Ovary (tissue), 10 donors: ENCODE measurements at places on chromosomes 2 and 18.

DNA sequence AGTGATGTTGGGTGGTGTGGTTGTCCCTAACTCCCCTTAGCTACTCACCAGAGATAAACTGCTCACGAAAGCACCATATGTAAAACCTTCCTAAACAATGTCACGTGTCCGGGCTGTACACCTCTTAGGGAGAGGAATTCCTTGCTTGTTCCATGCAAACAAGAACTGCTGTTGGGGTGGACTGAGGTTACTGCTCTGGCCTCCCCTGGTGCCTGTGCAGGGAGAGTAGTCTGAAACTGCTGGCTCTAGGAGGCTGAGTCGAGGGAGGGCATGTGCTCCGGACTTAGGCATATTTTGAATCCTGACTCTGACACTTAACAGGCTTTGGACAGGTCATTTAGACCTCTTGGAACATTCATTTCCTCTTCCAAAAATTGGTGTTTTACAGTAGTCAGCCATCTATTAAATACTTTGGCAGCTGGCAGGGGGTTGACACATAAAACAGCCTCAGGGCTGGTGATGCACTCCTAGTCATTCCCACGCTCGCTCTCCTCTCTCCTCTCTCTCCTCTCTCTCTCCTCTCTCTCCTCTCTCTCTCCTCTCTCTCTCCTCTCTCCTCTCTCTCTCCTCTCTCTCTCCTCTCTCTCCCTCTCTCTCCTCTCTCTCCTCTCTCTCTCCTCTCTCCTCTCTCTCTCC, 10.6 kb downstream of the THNSL2 start:
- DNase-seq, result no peak

GRCh38 chr2:190173392-190173791, 110.9 kb upstream of the MSTN start:
- DNase-seq, result no peak

DNA sequence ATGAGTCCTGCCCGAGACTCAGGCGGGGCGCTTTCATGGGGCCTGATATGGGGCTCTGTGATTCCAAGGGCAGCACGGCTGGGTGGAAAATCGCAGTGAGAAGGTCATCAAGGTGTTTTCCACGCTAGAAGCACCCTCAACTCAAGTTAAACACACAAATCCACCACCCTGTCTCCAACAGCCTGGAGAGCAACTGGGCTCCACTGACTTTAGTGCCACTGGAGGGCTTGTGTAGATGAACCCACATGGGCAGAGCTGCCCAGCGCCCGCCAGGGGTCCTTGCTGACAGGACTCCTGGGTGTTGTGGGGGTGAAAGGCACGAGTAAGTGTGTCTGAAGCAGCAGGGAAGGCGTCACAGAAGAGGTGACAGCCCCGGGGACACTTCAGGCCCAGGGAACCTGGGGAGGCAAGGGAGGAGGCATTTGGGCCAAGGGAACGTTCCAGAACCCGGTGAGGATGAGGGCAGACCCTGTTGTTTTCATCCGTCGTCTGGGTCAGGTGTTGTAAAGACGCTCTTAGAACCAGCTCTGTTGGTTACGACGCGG, 51.8 kb upstream of the CTDP1 start:
- DNase-seq, result no peak

DNA sequence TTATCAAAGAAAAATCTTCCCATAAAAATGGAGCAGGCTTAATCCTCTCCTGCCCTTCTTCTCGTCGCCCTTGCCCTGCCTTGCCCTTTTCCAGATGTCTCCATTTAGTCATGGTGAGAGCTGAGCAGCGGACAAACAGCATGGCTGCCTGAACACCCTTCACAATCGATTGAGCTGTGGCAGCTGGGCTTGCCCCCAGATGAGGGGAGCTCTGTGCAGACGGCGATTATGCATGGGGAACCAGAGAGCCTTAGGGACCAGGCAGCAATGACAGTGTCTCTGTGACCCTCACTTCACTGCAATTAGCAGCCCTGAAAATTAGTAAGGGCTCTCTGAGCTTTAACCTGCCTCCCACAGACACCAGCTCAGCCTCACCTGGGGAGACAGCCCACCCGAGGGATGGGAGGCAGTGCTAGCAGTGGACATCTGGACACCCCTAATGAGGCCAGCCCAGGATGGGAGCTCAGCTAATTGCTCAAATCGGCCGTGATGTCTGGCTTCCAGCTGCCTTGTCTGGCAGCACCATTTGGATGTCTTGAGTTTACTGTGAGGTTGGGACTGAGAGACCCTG, 365.7 kb downstream of the TNS1 start:
- DNase-seq, result no peak

DNA sequence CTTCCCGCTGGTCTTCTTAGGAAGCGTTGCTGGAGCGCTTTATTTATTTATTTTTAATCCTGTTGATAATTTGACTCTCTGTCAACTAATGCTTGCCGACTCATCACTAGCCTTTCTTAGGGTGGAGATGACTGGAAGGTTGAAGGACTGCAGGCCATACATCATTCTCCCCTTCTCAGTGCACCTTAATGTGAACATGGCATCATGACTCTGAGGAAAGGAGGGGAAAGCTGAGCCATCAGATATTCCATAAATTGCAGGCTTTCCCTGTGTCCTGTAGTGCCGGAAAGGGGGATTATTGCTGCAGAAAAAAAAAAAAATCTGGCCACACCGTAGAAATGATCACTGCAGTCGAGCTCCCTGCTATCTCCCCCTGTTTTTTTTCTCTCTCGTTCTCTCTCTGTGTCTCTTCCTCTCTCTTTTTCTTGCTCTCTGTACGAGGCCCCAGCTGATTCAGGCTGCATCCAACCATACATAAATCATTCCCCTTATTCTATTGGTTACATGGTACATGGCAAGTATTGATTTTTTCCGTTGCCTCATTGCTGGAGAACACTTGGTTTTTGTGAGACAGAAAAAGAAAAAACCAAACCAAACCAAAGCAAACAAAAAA, 125.8 kb upstream of the EFEMP1 start:
- DNase-seq, result no peak

DNA sequence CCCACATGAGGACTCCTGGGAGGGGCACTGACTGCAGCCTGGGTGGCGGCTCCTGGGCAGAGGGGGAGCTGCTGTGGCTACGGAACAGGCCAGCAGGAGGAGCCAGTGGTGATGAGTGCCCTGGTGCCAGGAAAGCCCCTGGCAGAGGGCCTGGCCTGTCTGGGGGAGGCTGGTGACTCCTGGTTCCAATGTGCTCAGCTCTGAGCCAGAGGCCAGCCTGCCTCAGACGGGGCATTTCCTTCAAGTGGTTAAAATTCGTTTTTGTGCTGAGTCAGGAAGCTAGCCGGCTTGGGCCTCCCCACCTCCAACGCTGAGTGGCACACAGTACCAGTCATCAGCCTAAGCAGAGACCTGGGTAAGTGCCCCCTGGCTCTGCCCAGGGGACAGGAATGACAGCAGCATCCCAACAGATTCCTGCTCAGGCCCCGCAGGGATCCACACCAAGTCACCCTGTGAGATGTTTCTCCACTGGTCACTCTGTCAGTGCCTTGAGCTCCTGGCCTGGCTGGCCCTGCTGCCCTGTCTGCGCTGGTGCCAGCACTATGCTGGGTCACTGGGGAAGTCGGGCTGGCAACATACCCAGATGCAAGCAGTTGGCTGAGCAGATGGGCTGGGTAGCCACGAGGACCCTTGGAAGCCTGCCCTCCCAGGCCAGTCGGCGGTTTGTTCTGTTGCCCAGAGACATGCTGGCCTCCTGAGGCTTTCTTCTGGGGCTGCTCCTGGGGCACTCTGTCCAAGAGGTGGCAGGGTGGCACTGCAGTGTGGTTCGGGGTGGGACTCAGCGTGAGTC, 7.1 kb upstream of the KLF11 start:
- no peak for DNase-seq

DNA sequence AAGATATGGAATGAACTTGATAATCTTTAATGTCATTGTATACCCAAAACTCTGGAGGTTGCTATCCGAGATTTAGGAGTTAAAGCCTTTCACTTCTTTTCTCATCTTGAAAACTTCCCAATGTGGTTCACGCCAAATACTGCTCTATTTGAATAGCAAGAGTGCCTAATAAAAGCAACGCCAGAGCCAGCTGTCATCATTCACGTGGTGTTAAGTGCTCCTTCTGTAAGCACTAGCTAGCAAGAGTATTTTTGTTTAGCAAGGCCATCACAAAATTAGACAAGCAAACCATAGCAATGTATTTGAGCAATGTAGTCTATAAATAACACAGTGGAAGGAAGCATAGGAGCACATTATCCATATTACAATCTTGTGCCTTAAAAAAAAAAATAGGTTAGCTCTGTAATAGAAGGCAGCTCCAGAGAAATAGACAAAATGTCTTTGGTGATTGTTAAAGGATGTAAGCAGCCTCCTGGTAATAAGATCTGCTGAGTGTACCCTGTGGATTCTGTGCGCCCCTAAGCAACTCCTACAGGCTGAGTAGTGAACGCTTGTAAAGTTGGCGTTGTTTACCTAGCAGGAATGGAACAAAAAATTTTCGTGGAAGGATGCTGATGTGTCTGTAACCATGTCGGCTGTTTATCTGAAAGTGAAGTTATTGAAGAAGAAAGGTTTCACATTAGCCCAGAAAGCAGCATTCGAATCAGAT, 518.0 kb downstream of the CNTNAP5 start:
- DNase-seq, result no peak

- no peak for DNase-seq
Observed at GRCh38 chr2:80053522-80054345, 250.8 kb downstream of the LRRTM1 start.

DNA sequence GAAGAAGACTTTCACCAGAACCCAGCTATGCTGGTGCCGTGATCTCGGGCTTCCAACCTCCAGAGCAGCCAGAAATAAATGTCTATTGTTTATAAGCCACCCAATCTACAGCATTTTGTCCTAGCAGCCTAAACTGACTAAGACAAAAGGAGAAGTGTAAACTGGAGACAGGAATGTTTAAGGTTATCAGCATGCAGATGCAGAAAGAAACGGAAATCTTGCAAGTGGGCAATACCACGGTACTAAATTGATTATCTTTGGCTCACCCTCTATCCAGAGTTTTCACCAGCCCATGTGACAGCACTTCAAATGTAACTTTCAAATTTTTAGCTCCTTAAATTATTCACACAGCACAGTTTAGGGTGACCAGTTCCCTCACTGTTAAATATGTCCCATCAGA, 5.7 kb upstream of the CAPN14 start:
- DNase-seq, result no peak

- DNase-seq, result peak; percentile 23
Observed at GRCh38 chr2:127097841-127098651, 8.9 kb downstream of the BIN1 start.

GRCh38 chr2:207107551-207107950, 58.2 kb downstream of the KLF7 start:
- no peak for DNase-seq

GRCh38 chr2:120914839-120915521, 179.3 kb downstream of the GLI2 start:
- DNase-seq, result peak; percentile 92

GRCh38 chr2:41432459-41432858, 615.4 kb upstream of the PKDCC start:
- no peak for DNase-seq

GRCh38 chr2:134522496-134523455, 196.0 kb downstream of the TMEM163 start:
- no peak for DNase-seq

DNA sequence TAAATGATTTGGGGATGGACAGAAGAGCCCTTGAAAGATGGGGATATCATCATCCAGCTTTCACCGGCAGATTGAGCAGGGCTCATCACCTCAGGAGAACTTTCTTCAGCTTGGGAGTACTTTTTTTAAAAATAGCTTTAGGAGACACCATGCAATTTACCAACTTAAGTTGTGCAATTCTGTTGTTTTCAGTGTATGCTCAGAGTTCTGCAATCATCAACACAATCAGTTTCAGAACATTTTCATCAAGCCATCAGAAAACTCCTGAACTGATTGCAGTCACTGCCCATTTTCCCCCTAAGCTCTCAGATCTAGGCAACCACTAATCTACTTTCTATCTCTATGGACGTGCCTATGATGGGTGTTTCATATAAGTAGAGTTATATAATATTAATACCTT, 117.7 kb downstream of the CRIM1 start:
- no peak for DNase-seq

GRCh38 chr2:111168528-111169239, 48.0 kb downstream of the BCL2L11 start:
- DNase-seq, result peak; percentile 29

DNA sequence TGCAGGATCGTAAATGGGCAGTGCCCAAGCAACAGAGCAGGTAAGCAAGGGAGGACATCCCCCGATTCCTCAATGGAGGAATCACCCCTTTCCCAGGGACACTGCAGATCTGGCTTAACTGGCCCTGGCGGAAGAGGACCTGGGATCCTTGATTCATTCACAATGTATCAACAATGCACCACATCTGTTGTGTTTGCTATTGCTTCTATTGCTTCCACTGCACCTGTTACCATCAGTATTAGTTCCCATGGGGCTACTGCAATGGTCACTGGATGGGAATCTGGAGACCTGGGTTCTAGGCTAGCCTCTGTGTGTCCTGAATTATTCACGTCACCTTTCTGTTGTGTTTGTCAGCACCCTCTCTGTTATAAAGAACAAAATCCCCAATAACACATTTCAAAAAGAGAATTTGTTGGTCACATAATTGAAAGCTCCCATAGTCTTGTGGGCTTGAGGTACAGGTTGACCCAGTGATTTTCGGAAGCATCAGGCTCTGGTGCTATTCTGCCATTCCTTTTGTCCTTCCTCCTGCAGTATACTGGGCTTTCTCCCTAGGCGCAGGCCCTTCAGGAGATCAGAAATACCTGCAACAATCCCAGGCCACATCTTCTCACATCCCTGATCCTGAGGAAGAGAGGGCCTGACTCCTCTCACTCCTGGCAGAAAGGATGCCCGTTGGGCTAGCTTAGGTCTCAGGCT, 193.5 kb upstream of the GLI2 start:
- no peak for DNase-seq

GRCh38 chr2:37593694-37594093, 77.7 kb downstream of the CDC42EP3 start:
- DNase-seq, result no peak

DNA sequence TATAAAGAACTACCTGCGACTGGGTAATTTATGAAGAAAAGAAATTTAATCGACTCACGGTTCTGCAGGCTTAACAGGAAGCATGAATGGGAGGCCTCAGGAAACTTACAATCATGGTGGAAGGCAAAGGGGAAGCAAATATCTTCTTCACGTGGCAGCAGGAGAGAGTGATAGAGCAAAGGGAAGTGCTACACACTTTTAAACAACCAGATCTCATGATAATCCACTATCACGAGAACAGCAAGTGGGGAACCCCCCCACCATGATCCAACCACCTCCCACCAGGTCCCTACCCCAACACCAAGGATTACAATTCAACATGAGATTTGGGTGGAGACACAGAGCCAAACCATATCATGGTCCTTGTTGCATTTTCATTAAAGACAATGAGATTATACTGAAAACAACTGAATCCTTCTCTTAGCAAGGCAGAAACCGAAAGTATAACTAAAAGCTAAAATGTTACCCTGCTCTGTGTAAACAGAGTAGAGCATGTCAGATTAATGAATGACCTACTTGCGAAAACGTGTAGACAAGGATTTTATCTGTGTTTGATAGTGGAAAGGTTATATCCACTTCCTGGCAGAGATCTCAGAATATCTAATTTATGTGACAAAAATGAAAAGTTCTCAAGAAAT, 60.1 kb upstream of the RBBP8 start:
- no peak for DNase-seq

- no peak for DNase-seq
Observed at GRCh38 chr2:102261467-102262135, 49.8 kb upstream of the IL1RL1 start.

- no peak for DNase-seq
Observed at GRCh38 chr2:1310866-1311265, 102.4 kb upstream of the TPO start.
